ENCODE measurements at places on chromosomes 3 and 15.

DNA sequence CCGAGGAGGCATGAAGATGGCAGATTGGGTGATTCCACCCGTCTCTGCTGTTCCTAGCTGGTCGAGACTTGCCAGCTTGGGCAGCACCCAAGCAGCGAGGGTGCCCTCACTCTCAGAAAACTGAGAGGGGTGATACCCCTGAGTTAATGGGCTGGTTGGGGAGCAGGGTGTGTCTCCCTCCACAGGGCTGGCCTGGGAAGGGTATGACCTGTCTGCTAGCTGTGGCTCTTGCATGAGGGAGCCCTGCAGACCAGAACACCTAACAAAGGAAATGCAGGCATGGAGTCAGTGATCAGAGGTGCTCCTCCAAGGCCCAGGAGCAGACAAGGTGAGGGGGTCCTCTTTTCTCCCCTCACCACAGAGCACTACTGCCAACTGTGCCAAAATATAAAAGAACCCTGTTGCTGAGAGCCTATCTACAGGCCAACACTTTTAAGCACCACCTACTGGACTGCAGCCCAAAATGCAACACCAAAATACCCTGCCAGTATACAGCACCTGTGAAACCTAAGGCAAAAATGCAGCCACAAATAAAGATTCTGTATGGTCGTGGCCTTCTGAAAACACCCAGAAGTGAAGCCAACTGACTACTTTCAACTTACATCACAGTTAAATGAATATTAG lies 35.8 kb upstream of the PPM1L start:
- DNase-seq, result no peak

GRCh38 chr15:100829457-100829856 lies 50.2 kb upstream of the ALDH1A3 start:
- DNase-seq, result no peak

- no peak for DNase-seq
Observed at GRCh38 chr15:88509321-88509720, 37.2 kb downstream of the DET1 start.

- no peak for DNase-seq
Observed at GRCh38 chr3:39166932-39167532, 13.6 kb upstream of the CSRNP1 start.

- DNase-seq, result no peak
Observed at GRCh38 chr15:42239528-42240182, 31.6 kb upstream of the VPS39 start.

GRCh38 chr15:39535466-39535865 lies 45.4 kb upstream of the THBS1 start:
- DNase-seq, result no peak

DNA sequence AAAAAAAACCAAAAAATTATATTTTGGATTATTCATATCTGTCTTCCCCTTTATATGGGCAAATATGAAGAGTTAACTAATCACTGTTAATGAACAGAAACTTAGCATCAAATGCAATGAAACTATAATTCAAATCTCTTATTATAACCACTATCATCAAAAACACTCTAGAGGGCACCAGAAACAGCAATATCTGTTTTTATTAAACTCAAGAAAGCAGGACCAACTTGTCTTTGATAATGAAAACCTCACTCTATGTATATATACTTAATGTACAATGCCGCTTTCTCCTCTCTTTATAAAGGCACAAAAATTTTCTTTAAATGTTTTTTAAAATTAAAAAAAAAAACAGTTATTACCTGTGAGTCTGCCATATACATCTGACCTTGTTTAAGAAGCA lies 92.7 kb downstream of the UACA start:
- no peak for DNase-seq

GRCh38 chr3:183503746-183504145 lies 51.8 kb downstream of the KLHL6 start:
- no peak for DNase-seq

DNA sequence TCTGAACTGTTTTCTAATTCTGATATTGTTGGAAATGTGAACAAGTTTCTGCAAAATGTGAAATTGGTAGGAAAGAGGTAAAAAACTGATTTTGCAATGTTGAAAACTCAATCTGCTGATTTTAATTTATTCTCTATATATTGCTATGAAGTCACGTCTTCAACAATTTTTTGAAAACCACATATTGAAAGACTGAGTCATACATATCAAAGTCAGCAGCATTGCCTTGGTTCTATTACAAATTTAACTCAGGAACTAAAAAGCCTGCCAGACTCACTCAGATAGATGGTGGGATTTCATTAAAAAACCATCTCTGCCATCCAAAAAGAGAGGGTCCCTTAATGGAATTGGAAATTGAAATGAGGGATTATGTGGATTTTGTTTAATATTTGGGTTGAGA lies 351.4 kb downstream of the CNTN3 start:
- no peak for DNase-seq

DNA sequence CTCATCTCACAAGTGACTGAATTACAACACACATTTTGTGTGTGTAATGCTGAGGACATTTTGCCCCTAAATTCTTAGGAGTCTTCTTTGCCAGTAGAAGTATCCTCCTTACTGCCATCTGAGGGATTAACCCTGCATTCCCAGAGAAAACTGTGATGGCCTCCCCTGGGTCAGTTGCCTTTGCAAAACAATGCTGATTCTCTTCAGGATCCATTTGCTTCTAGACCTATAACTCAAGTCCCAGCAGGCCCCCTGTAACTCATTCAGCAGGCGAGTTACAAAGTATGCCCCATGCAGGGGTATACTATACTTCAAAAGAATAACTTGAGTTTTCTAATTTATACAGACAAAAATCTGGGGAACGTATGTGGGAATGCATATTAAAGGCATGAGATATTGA lies 6.6 kb upstream of the MCF2L2 start:
- DNase-seq, result no peak

DNA sequence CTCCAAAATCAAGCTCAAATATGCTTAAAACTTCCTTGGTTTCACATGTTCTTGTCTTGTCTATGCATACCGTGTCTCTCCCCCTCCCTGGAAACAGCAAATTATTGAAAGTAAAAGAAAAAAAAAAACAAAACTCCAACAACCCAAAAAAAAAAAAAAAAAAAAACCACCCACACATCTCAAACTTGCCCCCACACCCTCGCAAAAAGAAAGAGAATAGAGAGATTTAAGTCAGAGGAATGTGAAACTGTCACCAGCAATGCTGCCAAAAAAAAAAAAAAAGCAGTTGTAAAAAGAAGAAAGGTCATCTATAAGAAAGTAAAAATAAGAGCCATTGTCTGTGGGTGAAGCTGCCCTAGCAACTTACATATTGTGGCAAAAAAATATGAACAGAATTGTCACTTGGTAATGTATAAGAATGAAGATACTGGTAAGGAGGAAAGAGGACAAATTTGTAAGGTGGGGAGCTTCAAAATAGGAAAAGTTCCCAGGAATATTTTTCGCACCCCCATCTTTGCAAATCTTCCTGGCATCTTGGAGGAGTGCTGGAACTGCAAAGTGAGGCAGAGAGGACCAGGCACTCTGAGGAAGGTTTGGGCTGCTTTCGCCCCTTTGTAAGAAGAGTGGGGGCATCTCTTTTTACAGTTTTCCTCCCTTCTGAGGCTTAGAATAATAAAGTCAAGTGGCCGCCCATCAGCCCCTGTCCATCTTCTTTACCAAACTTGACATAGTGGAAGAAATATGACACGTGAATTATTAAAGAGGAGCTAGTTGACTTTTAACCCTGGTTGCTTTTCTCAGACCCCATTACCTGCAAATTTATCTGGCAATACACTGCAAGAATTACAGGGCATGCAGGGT lies 81.8 kb downstream of the NR2F2 start:
- no peak for DNase-seq

DNA sequence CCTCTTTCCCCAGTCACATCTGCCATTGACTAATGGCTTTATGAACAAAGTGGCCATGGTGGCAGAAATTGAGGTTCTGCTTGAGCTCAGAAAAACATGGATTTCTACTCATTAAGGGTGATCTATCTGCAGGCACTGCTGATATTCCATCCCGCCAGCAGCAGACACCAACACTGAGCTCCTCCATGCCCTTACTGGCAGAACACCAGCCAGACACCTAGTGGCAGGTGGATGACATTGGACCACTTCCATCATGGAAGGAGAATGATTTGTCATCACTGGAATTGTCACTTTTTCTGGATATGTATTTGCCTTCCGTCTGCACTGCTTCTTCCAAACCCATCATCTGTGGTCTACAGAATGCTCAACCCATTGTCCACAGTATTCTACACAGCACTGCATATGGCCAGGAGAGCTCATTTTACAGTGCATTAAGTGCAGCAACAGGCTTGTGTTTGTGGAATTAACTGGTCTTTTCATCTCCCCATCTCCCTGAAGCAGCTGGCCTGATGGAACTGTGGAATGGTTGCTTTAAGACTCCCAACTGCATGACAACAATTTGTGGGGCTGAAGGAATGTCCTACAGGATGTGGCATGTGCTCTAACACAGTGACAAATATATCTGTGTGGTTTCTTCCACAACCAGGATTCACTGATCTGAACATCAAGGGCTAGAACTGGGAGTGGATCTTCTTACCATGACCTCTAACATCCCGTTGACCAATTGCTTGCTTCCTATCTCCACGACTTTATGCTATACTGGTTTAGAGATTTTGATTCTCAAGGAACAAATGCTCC lies 103.4 kb downstream of the WNT7A start:
- no peak for DNase-seq

- DNase-seq, result no peak
Observed at GRCh38 chr15:52191207-52191606, at the start of gene GNB5. Gene GNB5, minus strand, starts transcription at chr15:52191392. Its CDS starts 6,716 bp downstream, at chr15:52184676.

- DNase-seq, result no peak
Observed at GRCh38 chr3:171481011-171481410, 20.8 kb upstream of the TNIK start.

Data from ecto neural progenitor cell (in vitro differentiated cells).